ENCODE measurements at places on chromosomes 2 and 18.

GRCh38 chr2:231902598-231902997 lies 23.6 kb downstream of the NPPC start:
- DNase-seq: no peak

DNA sequence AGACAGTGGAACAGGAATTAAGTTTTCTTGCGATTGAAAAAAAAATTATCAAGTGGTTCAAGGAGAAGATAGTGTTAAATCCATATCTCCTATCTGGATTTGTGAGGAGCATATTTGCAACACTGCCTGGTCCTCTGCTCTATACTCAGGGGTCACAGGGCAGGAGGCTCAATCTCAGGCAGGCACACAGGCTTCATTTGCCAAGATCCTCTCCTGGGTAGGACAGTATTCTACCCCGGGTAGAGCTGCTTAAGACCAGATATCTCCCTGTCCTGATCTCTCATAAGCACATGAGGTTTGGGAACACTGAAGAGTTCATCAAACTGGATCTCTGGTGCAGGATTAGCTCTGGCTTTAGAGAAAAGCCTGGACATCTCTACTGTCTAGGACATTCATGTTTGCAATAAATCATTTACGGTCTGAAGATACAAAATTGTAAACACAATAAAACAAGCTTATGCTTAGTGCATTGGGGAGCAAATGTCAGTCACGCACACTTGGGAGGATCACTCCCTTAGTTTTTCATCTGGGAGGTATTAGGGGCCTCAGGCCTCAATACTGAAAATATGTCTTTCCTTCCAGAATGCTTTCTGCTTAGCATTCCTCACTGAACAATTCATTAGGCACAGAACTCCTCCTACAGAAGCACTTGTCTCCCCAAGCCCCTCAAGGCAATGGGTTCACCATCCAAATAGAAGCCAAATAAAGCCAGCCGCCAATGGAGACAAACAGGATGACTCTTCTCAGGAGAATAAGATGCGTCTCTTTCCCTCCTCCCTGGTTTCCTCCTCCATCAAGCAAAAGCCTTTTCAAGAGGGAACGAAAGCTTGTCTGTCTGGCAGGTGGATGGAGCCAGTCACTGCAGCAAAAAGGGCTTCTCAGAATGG lies 34.1 kb upstream of the LCLAT1 start:
- DNase-seq: no peak

GRCh38 chr2:212777020-212777491 lies 238.5 kb upstream of the ERBB4 start:
- DNase-seq: no peak

DNA sequence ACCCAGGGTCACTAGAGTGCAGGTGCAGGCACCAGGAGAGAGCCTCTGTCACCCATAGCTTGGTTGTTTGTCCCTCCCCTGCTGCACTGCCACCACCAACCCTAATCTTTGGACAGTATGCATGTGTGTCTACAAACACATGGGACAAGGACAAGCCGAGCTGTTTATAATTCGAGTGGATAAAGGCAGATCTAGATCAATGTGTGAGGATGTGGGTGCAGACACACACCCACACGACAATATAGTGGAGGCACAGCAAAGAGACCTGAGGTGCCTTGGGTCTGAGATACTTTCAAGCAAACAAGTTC lies 199.2 kb downstream of the TNS1 start:
- DNase-seq: no peak

DNA sequence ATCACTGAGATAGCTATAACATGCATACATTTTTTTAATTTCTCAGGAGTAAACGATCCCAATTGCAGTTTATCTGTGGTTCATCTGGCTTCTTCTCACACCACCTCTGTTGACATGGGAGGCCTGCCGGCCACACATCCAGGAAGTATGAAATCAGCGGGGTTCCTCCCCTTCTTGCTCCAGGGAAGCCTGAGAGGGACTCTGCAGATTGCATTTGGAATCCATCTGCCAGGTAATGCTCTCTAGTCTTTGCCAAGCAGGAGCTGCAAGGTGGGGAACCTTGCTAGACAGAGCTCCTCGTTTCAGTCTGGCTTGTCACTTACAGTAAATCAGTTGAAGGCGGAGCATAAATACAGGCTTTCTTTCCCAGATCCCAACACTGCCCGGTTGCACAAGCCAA lies 49.9 kb downstream of the SOX11 start:
- no peak for DNase-seq

DNA sequence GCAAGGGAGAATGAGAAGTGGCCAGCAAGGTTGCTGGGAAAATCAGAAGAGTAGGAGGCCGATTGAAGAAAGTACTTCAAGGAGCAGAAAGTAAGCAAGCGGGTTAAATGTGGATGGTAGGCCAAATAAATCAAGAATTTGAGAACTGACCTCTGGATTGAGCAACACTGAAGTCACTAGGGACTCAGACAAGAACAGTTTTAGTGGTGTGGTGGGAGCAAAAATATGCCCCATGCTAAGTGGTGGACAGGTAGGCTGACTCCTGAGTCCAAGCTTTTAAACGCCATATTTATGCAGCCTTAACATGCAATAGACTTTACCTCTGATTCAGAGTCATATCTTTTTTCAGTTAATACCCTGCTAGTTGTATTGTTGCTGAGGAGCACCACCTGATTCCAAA lies 4.5 kb downstream of the TRABD2A start:
- no peak for DNase-seq

GRCh38 chr2:102304711-102305611 lies 6.4 kb upstream of the IL1RL1 start:
- no peak for DNase-seq

- DNase-seq: no peak
These were observed 1030.1 kb upstream of the POU3F3 start for GRCh38 chr2:103823847-103824246.

DNA sequence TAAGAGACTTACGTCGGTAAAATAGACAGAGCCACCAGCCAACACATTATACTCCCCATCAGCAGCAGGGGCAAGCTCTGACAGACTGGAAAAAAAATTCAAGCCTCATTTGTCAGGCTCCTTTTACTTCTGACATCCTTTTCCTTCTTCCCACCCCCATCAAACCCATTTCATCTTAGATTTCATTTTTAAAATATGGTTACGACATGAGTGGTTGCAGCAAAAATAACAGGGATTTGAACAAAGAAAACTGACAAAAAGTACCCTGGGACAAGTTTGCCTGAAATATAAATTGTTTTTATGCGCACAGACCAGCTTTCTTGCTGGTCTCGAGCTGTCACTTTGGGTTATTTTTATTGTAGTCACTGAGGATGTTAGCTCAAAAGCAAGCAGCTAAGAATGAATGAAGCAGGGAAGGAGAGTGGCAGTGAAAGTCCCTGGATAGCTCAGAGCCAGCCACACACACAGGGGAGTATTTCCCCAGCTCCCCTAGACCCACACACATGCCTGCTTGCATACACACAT lies 30.7 kb upstream of the LINC00305 start:
- DNase-seq: no peak

DNA sequence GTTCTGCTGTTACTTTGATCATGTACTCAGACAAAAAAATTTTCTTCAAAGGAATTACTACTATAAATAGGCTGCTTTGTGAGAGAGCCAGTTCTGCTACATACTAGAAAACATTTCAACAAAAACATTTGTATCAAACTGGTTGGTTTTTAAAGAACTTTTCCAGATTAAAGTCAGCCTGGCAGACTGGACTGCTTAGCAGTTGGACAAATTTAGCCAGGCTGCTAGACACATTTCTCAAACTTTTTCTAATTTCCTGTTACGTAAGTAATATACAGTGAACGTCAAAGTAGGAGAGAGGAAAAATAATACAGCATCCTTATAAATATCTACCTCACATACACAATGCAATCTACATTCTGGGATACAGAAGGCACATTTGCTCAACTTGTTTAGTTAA lies 109.5 kb downstream of the SP3 start:
- no peak for DNase-seq

- DNase-seq: no peak
These were observed 88.2 kb downstream of the TMEM131 start for GRCh38 chr2:97907369-97908100.

- DNase-seq: no peak
These were observed 25.0 kb upstream of the SPAG16 start for GRCh38 chr2:213259266-213259665.

- DNase-seq: no peak
These were observed 111.1 kb downstream of the PXDN start for GRCh38 chr2:1633092-1633671.

GRCh38 chr2:46804794-46805193 lies 110.8 kb downstream of the MCFD2 start:
- DNase-seq: no peak

GRCh38 chr2:176639671-176640070 lies 370.4 kb downstream of the MTX2 start:
- no peak for DNase-seq

- no peak for DNase-seq
These were observed 80.6 kb upstream of the EML6 start for GRCh38 chr2:54642677-54643430.

DNA sequence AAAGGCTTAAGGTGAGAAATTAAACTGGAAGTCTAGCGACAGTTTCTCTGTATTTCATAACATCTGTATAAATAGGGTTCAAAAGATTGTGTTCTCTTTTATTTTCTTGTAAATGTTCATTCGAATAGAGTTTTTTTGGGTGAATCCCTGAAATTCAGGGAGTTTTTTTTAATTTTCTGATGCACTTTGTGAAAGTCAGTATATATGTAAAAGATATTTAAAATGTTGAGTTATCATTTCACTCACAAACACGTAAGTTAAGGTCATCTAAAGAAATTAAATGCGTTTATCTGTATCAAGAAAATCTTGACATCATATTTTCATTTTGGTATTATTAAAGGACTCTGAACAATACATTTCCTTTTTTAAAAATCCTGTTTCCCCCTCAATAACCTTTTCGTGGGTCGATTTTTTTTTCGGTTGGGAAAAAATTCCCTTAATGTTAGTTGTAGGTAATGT lies 3.4 kb downstream of the SP9 start:
- no peak for DNase-seq

DNA sequence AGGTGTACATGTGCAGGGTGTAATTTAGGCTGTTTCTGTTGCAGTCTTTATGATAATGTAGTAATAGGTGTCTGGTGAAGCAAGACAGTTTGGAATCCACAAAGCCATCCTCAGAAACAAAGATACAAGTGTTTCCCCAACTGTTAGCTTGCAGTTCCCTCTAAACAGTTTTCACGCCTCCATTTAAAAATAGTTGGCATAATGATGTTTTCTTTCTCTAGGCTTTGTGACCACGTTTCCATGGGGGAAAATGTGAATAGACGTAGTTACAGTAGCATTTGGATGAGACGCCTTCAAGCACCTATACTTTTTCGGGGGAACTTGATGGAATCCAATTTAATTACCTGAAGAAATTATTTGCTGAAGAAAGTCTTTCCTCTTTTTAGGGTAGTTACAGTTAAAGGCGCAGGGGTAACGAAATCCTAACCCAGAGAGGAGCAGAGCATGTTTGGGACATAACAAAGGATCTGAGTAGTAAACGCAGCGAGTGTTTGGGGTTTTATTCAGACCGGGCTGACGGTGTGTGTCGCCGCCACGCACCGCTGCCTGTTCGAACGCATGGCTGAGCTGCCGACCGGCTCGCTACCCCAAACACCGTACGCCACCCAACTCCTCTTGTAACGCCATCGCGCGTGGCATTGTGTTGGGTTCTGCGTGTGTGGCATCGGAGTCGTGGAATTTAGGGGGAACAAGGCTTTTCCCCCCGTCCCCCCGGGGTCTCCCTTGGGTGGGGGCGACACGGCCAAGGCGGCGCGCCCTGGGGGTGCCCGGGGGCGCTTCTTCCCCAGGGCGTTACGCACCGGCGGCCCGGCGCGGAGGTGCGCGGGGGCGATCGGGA lies 681 bp upstream of the NRP2 start:
- DNase-seq: no peak

- DNase-seq: no peak
These were observed 54.0 kb upstream of the GPR75 start for GRCh38 chr2:53913721-53914120.

DNA sequence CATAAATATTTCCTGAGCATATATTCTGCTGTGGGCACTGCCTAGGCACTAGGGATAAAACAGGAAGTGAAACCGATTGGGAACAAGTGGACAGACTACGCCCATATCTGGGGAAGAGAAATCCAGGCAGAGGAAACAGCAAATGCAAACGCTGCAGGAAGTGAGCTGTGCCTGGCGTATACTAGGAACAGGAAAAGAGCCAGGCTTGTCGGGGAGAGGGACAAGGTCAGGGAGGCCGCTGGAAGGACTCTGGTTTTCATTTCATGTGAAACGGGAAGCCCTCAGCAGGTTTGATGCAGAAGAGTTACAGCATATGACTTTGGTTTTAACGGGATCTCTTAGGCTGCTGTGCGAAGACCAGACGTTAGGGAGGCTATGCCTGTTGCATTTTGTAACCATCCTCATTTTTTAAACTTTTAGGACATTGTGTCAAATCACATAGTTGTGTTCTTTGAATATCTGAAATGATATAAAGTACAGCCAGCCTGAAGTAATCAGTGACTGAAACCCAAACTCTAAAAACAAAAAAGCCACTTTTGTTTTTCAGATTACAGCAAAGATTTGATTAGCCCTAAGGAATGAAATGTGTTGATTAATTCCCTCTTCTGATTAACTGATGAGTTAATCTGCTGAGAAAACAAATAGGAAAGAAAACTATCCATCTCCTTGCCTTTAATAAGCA lies 110.2 kb upstream of the PIEZO2 start:
- no peak for DNase-seq

GRCh38 chr2:215979620-215980019 lies 33.7 kb downstream of the MREG start:
- no peak for DNase-seq

DNA sequence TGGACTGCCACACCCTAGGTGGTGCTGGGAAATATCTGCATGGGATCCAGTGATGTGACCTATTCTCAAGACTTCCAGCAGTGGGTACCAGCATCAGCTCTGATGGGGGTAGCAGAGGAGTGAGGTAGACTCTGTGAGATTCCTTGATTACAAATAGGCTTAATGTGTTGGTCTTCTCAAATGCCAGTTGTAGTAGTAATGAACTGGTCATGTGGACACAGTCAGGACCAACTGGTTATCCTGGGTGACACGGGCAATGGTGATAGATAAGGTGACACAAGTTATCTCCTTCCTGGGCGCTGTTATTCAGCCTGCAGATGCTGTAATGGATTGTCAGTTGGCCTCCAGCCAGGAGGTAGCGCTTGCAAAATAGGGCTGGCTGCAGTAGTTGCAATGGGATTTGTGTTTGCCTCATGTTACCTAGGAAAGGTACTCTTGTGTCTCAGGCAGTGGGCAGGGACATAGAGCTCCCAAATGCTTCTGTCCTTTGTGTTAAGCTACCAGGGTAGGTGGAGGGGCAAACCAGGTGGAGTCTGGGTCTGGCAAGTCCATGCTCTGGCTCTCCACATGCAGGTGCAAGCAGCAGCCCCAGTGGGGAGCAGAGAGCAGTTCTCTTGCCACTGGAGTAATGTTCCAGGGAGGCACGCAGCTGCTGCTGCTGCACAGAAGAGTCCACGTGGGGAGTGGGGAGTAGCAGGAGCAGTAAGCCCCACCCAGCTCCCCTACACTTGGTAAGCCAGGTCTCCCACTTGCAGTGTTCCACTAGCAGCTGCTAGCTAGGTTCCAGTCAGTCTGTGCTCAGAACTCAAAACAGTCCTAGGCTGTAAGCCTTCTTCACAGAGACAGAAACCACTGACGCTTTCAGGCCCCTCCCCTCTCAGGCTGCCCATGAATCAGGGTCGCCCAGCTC lies 505.4 kb upstream of the DDX18 start:
- DNase-seq: no peak

GRCh38 chr2:158599609-158600008 lies 142.9 kb downstream of the PKP4 start:
- DNase-seq: no peak
